ENCODE measurements at places on chromosomes 3 and 15. TPM values are rescaled to one million over a fixed set of nuclear protein-coding genes. Genes with fewer than 3 reads are reported as not detected.
A peak's percentile ranks its signal among the peaks of the same experiment; 100 is the strongest.

DNA sequence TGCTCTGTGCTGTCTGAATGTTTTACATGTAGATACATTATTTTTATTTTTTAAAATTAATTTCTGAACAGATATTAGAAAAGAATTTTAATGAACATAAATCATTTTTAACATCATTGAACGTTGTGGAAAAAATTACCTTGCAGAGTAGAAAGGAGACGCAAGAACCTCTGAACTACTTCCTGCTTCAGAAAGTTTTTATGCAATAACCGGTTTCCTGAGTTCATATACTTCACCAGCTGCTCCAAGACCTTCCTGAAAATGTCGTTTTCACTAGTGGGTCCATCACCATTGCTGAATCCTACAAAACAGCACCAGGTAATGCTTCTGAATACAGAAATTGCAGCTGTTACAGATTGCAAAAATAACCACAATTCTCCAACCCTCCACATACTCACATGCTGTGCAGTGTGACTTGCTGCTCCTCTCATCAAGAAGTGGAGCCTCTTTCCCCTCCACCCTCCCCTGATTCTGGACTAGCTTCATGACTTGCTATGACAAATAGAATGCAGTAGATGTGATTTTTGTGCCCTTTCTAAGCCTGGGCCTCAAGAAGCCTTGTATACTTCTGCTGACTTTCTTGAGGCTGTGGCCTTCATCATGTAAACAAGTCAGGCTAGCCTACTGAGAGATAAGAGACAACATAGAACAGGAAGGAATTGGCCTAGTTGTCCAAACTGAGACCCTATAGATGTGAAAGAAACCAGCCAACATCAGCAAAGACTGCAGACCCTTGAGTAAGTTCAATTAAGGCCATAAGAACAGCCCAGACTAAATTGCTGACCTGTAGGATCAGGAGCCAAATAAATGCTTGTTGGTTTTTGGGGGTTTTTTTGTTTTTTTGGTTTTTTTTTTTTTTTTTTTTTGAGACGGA is 80.4 kb downstream of the TRANK1 start:
- no peak for DNase-seq

DNA sequence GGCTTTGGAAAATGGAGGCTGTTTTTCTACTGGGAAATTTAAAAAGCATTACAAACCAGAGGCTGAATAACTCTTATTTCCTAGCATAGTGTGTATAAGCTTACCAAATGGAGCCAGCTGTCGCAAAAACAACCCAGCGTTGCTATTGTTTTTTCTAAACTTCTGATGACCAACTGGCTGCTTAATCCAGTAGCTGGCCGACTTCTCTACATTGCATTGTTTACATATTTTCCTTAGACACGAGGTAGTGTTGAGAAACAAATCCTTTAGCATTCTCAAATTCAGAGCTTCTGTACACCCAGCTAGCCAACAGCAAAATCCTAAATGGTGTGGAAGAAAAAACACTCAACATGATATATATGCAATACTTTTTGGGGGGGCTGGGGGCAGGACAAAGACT is 161.0 kb upstream of the ADAMTS9 start:
- no peak for DNase-seq

- no peak for DNase-seq
These were observed 305.0 kb upstream of the SLCO3A1 start for GRCh38 chr15:91548549-91548948.

- no peak for DNase-seq
These were observed 13.3 kb upstream of the DRD3 start for GRCh38 chr3:114192136-114192535.

DNA sequence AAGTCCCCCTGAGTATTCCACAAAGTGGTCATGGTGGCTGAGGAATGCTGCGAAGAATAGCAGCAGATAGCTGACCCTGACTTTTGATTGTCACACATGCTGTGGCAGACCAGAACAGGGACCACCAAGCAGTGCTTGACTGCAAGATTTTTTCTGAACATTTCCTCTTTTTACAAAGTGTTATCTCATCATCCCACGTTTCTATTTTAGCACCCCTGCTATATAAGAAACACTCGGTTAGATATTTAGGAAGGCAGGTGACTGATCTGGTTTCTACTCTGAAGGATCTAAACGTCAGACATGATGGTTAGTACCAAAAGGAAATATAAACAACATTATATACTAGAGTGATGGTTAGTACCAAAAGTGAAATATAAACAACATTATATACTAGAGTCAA is 9.1 kb downstream of the SLC25A26 start:
- no peak for DNase-seq

DNA sequence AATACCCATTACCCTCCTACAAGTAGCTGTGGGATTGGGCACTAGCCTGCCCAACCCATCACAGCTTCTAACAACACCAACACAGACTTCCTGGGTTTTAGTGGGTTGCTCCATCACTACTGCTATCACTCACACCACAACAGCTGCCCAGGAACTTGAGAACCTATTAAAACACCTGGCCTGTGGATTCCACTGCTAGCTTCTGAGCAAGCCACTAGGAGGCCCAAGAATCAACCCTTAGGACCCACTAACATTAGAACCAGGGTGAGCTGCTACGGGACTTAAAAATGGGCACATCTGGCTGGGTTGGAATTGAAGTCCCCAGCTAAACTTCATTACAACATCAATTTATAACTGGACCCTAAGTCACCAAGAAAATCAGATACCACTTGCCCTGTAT is 113.2 kb upstream of the TP63 start:
- DNase-seq: no peak

DNA sequence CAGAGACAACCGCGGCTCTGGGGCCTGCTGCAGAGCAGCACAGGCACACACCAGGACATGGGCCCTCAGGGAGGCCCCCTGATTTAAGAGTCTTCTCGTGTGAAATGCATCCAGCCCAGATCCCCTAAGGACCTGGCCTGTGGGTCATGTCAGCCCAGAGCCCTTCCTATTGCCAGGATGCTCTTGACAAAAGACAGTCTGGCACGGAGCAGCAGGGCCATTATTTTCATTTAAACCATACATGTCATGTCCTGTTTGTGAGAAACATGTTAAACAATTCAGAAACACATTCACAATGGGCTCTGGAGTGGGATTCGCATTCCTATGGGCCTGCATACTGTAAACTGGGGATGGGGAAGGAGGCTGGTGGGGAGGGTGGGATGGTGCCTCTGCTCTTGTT is 367.4 kb upstream of the WNT5A start:
- no peak for DNase-seq

- no peak for DNase-seq
These were observed 16.7 kb upstream of the ISLR start for GRCh38 chr15:74156678-74157411.

CNTN4 gene
- not detected for polyA plus RNA-seq

- no peak for DNase-seq
These were observed 126.5 kb downstream of the DGKG start for GRCh38 chr3:186235554-186235953.

DNA sequence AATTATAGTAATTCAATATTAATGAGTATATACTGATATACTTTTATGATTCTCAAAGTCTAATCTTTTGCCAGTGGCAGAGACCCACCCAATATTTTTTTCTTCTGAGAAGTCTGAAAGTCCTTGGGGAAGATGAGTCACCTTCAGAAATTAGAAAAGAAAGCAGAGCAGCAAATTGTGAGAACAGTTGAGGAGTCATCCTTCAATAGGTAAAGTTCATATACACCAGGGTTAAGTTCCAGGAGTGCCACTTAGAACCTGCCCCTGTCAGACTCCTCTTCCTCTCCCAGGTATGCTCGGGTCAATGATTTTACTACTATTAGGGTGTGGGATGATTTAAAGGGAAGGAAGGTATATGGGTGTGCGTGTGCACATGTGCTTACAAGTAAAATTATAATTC is 7.1 kb downstream of the CLRN1 start:
- no peak for DNase-seq

- peak; percentile 37 for DNase-seq
These were observed 1.2 kb downstream of the MEX3B start for GRCh38 chr15:82044373-82045178.

- DNase-seq: no peak
These were observed 10.3 kb downstream of the PLXNB1 start for GRCh38 chr3:48419597-48419996.

- DNase-seq: no peak
These were observed 208.7 kb upstream of the ROBO1 start for GRCh38 chr3:79976466-79976865.

KLHL24 gene
- polyA plus RNA-seq: 2.7 TPM

DNA sequence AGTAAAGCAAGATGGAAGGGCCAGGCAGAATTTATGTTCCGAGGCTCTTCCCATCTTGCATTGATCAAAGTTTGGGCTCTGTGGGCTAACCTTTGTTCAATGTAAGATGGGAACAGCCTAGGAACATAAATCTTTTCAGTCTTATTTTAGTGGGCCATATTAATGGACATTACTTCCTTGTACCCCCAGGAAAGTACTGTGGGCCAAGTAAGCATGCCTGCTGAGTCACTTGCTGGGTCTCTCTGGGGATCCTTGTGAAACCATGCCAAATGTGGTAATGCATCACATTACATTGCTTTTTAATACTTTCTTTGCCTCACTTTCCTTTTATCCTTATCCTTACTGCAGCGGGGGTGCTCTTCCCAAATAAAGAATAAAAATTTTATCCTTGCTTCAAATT is 349.5 kb upstream of the POU1F1 start:
- no peak for DNase-seq

EXD1 gene
- polyA plus RNA-seq: 0.34 TPM
